Activated T-helper 17 cell treated with anti-CD3 and anti-CD28 coated beads, Interleukin-2, amount 50 U/mL, for 72 hours (primary cell): ENCODE measurements at places on chromosomes 4 and X. TPM values are rescaled to one million over a fixed set of nuclear protein-coding genes. Genes with fewer than 3 reads are reported as not detected.

- no peak for ATAC-seq
Observed at GRCh38 chr4:39613093-39613656, 25.5 kb downstream of the SMIM14 start.

DNA sequence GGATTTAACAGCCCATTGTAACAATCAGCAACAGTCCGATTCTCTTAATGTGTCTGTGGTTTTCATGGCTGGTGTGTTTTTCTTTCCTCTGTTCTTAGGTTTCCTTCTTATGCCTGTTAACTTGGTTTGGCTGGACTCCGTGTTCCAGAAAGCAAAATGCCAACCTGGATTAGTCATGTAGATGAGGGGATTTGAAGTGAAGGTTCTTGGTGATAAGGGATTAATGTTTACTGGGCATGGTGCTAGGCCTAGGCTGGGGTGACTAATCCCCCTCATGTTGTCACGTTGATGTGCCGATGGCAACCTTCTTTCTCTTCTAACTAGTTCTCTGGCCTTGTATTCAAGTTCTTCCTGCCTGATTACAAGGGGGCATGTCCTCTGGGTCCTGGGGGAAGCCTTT is 85.9 kb downstream of the REPS2 start:
- ATAC-seq, result no peak

- peak; percentile 98 for ATAC-seq
Observed at GRCh38 chr4:184792950-184793555, 32.7 kb downstream of the ACSL1 start.

- ATAC-seq, result peak; percentile 88
Observed at GRCh38 chr4:48167538-48168263, 33.7 kb upstream of the TXK start.

Gene RHOH
- total RNA-seq, result 107 TPM

Gene PITX2
- 0.13 TPM for total RNA-seq

Gene MAGEA1
- total RNA-seq, result not detected

Gene CT45A1
- not detected for total RNA-seq
